AML-193 (cell line): ENCODE measurements at places on chromosomes 5 and 9.

GRCh38 chr5:167649471-167649870, 642.0 kb upstream of the WWC1 start:
- no peak for DNase-seq

- no peak for DNase-seq
Measured at GRCh38 chr9:100581661-100582060, 3.8 kb downstream of the CAVIN4 start.

- DNase-seq: no peak
Measured at GRCh38 chr9:92480986-92481633, 1.2 kb downstream of the ASPN start.

DNA sequence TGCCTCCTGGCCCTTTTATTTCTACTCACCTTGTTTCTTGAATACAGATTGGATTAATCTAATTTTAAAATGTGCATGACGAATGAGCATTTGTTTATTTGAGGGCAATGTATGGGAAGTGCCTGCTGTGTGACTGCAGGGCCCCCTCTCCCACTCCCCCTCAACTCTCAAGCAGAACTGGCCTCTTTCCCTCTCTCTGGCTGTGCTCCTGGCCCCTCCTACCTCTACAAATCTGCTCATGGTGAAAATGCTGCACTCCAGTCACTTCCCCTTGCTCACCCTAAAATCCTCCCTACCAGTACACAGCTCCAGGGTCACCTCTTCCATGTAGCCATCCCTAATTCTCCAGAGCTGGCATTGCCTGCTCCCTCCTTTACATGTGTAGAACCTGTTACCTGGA, 17.2 kb upstream of the NDST1 start:
- DNase-seq: peak; percentile 35

DNA sequence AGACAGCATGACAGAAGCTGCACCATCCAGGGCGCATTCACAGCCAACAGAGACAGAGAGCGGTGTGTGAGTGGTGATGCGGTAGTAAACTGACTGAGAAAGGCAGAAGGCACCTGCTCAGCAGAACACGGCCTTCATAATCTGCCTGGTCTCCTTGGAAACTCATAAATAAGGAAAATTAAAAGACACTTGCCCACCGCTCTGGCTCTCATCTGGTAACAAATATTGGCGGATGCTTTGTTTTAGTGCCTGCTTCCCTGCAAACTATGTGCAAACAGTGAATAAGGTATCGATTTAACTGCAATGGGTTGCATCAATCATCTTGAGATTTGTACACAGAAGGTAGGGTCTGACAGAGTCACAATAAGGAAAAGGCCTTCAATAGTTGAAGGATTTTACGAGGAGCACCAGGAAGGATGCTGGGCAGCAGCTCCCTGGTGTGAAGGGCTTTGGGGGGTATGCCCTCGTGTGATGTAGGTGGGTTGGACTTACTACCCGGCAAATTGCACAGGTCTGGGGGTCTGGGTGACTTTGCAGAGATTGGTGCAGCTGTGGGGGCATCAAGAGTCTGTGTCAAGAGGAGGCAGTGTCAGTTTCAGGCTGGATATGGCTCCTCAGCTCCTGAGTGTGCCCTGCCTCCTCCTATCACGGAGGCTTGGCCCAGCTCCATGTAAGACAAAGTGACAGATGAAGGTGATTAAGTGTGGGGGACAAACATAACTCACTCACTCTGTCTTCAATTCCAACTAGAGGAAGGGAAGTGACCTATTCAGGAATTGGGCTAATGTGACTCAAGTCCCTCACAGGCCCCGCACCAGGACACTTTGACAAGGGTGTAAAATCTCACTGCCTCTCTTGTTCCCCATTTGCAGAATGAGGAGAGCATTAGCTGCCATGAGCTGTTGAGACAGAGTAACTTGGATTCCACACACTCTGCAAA, 166.7 kb downstream of the ICE1 start:
- DNase-seq: no peak

DNA sequence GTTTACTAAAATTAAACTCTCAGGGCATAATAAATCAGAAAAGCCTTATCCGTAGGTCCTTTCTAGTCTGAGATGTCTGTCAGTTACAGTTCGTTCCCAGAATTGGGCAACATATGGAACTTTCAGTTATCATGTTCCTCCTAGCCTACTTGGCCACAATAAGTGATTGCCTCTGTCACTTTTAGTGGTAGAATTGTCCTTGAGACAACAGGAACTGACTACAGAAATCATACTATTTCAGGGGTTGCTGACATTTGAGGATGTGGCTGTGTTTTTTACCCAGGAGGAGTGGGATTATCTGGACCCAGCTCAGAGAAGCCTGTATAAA, 956 bp downstream of the ZNF189 start:
- peak; percentile 12 for DNase-seq

- DNase-seq: peak; percentile 61
Measured at GRCh38 chr9:68507130-68507805, 33.4 kb downstream of the TMEM252 start.

DNA sequence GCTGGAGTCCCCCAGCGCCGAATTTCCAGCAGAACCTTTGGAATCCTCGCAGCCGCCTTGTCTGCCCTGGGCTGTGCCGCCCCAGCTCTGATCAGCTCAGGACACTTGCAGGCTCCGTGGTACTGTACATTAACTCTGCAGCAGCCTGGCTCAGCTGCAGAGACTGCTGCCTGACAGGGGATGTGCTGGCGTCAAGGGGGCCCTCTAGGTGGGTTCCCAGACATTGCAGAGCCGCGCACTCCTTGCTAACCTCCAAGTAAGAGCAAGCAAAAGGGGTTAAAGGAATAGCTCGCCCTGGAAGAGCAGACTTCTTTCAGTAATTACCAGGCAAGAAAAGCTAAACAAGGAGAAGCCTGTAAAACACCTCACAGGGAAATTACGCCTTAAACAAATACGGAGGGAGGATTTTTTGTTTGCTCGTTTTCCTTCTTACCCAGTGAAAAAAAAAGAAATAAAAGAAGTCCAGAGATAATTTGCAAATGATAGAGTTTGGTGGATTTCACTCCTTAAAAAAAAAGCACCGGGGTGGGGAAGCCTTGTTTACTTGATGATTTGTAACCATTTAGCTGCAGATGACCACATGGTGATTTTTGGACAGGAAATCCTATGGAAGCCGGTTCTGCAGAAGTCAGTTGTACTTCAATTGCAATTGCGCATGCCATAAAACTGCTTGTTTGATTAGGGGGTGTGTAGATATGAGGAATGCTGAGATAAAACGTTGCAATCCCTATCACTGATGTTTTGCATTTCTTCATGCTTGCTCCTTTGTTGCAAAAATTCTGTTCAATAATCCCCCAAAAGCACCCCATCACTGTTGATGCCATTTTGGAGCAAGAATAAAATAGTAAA, 305.8 kb downstream of the PDE4D start:
- DNase-seq: no peak

DNA sequence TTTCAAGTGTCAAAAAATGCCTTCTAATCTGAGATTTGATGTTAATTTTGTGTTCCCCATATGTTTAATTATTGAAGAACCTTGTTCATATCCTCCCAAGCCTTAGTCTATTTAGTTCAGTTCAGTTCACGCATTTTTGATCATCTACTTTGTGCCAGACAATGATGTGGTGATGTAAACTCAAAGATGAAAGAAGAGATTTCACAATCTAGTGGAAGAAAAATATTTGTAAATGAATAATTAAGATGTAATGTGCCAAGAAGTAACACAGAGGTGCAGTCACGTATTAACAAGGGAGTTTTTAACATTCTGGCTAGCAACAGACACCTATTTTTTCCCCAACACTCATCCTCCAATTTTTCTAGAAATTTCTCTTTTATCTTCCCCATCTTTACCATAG, 22.1 kb upstream of the KIF2A start:
- DNase-seq: no peak

- DNase-seq: no peak
Measured at GRCh38 chr5:110413856-110414255, 312.6 kb downstream of the TMEM232 start.

DNA sequence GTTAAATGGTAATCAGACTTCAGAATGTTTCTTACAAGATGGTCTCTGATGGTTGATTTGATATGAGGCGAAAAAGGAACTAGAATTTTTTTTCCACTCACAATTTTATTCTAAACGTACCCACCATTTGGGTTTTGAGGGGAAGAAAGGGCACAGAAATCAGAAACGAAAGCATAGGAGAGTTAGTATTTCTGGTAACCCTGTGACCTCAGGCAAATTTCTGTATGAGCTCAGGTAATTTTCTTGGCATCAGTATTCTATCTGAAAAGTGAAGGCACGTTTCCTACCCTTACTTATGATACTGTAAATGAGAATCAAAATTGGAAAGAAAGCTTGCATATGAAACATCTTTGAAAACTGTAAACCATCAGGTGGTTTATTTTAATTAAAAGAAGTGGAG, 26.5 kb downstream of the TMEFF1 start:
- DNase-seq: no peak

DNA sequence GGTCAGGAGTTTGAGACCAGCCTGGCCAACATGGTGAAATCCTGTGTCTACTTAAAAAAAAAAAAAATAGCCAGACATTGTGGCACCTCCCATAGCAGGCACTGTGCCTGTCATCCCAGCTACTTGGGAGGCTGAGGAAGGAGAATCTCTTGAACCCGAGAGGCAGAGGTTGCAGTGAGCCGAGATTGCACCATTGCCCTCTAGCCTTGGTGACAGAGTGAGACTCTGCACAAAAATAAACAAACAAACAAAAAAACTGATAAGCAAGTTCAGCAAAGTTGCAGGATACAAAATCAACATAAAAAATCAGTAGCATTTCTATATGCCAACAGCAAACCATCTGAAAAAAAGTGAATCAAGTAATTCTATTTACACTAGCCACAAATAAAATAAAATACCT, 64.8 kb upstream of the TTC23L start:
- no peak for DNase-seq

DNA sequence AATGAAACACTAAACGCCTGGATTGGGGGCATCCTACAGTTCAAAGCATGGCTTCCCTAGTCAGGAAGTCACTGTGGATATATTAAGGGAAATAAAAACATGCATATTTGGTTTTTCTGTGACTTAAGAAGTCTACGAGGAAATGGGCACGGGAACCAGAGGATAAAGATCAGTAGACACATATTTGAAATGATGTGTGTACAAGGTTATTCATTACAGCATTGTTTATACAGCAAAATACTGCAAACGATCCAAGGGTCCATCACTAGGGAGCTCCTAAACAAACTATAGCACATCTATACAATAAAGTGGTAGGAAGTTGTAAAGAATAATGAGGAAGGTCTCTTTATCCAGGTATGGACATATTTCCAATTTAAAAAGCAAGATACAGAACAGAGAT, 71.8 kb downstream of the EFNA5 start:
- no peak for DNase-seq

DNA sequence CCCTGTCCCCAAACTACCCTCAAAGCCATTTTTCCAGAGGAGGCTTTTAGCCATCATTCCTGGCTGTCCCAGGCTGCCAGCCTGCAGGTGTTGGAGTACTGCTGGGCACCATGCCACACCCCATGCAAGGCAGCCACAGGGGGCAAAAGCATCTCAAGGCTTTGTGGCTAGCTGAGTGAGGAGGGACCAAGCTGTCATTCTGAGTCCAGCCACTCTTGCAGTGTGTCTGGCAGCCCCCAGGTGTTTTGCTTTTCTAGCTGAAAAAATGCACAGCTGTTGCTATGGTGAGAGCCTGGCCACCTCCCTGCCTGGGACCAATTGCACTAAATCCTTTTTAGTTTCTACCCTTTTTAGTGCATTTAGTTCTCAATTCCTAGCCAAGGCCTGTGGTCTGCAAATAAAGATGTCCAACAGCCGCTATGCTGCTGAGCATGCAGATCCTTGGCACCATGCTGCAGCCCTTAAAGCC, 50.4 kb upstream of the PTGS1 start:
- DNase-seq: no peak

- DNase-seq: no peak
Measured at GRCh38 chr9:135275571-135276289, 188.3 kb downstream of the OLFM1 start.

DNA sequence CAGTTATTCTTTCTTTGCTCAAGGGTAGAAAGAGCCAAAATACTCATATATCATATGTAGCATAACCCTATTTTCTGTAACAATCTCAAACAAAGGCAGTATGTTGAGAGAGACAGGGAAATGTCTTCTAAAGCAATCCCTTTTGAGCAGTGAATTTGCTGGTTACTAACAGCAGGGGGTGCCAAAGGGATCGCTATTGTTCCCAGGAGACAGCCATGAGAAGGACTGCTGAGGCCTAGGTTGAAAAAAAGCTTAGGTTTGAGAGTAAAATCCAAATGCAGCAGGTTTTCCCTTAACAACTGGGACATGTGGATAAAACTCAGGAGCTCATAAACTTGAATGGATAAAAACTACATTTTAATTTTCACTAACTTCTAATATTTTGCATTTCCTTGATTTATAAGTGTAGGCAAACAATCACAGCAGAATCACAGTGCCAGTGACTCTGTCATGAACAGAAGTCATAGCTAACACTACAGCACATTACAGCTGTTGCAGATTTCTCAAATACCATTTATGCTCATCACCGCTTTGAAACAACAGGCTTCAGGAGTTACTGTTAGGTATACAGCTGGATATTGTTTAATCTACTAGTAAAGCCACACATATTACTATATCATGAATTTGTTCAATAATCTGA, 148.4 kb downstream of the MAPKAP1 start:
- DNase-seq: peak; percentile 61

DNA sequence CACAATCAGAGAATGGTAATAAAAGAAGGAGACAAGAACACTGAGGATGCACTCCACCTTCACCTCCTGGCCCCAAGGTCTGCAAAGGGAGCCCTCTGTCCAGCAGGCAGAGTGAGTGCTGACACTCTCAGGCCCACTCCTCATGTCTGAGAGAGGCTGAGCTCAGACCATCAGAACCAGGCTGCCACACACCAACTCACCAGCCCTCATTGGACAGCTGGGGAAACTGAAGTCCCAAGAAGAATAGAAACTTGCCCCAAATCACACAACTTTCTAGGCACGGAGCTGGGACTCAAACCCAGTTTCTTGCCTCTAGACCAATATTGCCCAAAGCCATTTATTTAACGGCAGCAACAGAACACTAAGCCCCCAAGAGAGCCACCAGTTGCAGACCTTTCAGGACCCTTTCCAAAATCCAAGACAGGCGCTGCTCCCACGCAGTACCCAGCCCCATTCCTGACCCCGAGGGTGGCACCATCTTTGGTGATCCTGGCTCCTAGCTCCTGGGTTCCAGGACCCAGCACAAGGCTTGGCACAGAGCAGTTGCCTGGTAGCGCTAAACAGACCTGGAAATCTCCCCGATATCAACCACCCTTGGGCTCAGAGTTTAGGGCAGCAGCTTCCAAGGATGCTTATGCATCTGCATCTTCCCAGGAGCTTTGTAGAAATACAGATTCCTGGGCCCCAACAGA, 192.4 kb downstream of the GABBR2 start:
- DNase-seq: no peak

GRCh38 chr9:100477241-100477640, 4.3 kb downstream of the TMEFF1 start:
- DNase-seq: no peak
